ENCODE measurements at places on chromosomes 7 and 10.

- no peak for DNase-seq
Observed at GRCh38 chr10:114511881-114512280, 107.6 kb upstream of the AFAP1L2 start.

DNA sequence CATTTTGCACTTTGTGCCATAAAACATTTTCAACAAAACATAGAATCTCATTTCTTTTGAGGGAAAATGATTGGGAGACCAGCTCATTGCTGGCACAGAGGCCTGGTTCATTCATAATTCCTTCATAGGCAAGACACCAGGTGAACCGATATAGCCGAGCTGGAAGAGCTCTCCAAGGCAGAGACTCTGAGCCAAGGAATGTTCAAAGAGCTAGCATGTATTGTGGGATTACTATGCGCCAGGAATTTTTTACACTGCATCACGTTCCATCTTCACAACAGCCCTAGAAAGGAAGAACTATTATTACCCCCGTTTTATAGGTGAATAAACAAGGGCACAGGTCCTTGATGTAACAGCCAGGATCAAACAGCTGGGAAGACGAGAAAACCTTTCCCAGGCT, 2.1 kb upstream of the IL6 start:
- no peak for DNase-seq

DNA sequence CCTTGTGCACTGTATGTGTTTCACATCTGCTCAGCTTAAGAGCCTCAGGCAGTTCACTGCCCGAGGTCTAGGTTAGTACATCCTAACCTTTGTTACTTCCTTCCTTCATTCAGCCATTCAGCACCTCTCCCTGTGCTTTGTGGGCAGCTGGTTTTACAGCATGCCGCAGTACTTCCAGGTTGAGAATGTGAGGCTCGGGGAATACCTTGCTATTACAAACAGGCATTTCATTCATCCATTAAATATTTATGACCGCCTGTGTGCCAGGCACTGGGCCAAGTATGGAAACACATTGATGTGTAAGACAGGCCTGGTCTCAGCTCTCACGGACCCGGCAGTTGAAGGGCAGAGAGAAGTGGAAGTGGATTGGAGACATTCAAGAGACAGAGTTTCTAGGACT, 82.4 kb downstream of the SHH start:
- DNase-seq, result peak; percentile 3

DNA sequence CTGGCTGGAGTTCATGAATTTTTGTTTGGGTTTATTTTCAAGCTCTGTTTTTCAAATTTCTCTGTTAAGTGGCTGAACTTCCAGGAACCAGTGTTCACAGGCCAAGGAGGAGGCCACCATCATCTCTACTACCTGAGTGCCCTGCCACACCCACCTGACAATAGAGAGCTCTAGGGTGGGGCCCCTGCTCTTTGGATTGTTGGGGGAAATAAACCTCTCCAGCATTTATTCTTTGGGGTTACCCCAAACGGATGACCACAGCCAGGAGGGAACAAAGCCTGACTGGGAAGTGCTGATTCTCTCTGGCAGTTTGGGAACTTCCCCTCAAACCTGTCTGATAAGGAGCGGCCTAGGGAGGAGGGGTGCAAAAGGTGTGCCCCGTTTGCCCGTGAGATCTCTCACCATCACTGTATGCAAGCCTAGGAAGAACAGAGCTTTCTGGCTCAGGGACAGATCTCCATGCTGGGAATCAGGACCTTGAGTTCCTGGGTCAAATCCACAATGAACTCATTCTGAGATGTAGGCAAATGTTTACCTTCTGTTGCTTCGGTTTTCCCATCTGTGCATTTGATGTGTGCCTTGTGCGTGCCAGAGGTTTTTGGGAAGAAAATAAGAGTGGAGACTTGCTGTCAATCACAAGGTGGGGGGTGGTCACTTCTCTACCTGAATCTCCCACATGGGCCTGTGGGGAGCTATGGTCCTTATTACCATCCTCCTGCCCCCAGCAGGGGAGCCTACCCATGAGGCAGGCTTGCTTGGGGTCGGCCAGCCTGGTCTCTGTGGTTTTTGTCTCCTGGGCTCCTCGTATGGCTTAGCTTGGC, 27.7 kb upstream of the PDCD4 start:
- DNase-seq, result no peak

DNA sequence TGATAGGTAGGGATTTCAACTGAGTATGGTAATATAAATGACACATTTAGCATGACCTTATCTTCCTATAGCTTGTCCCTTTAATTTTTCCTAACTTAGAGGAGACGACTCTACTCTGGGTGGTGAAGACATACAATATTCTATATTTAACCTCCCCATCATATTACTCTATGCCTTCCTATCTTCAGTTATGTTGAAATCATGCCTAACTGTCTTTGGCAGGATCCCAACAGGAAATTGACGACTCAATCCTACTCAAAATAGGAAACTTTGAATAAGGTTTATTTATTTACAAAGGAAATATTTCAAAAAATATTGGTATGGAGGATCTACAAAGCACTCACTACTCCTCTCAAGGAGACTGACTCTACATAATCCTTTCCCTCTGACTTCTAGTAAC, 24.1 kb upstream of the SEMA3A start:
- DNase-seq, result no peak

- DNase-seq, result no peak
Observed at GRCh38 chr10:24685958-24686540, 37.6 kb downstream of the ARHGAP21 start.

- no peak for DNase-seq
Observed at GRCh38 chr10:78249690-78250089, 216.0 kb downstream of the RPS24 start.

- DNase-seq, result no peak
Observed at GRCh38 chr10:116521424-116522290, 24.1 kb upstream of the PNLIP start.

- DNase-seq, result no peak
Observed at GRCh38 chr10:36332926-36333325, 690.8 kb upstream of the FZD8 start.

DNA sequence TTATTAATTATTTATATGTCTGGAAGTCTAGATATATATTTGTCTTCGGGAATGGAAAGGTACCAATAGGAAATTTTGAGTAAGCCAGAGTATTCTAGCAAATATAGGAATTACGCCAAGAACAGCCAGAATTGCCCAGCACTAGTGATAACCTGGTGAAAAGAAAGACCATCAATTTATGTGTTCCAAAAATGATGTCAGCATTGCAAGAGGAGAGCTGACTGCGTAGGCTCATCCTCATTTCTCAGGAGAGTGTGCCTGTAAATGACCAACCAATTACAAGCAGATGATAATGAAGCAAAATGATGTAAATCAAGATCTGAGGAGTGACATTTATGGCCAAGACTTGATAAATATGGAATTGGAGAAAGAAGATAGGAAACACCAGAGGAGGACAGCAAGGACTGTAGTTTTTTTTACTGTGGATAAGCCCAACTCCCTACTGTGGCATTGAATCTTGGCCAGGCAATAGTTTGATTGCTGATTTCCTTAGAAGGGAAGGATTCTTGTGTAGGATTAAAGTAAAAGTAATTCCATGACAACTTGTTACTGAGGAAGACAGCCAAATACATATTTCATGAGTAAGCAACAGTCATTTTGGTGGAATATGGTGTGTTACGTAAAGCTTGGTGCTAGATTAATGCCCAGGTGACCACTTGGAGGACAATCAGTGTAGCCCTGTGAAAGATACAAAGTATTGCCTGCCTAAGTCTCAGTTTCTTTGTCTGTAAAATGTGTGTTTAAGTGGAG, 590.8 kb downstream of the AUTS2 start:
- no peak for DNase-seq

GRCh38 chr10:79434223-79434687, 11.2 kb downstream of the ZCCHC24 start:
- no peak for DNase-seq
